ENCODE measurements at places on chromosomes 12 and 14. TPM values are rescaled to one million over a fixed set of nuclear protein-coding genes. Genes with fewer than 3 reads are reported as not detected.

- no peak overlapping the region for H3K4me3 ChIP-seq
- peaks cover 66% of the 10 kb centered on the region for H3K4me1 ChIP-seq
- H3K27me3 ChIP-seq: no peaks in the 10 kb centered on the region
- H3K27ac ChIP-seq: peak overlapping the region; percentile 73
Observed at GRCh38 chr12:54967461-54967860, 17.1 kb downstream of the TESPA1 start.

DNA sequence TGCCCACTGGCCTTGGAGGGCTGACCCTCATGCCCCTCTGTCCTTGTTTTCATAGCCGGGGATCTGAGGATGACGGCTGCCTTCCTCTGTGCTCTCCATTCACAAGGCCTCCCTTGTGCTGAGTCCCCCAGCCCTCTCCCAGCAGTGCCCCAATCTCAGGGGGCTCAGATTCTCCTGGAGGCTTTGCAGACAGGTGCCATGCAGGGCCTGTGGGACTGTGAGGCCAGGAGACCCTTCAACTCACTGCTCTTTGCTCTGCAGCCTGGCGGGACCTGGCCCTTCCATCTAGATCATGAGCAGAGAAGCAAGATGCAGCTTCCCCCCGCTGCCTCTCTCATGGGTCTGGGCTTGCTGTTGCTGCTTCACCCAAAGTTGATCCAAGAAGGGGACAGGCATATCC, 356.0 kb downstream of the BCL11B start:
- H3K4me1 ChIP-seq: peaks cover 26% of the 10 kb centered on the region
- H3K4me3 ChIP-seq: no peak overlapping the region
- no peak for DNase-seq
- no peaks in the 10 kb centered on the region for H3K36me3 ChIP-seq
- H3K27ac ChIP-seq: no peak overlapping the region

GRCh38 chr12:16482726-16483125, 123.2 kb downstream of the LMO3 start:
- H3K36me3 ChIP-seq: no peaks in the 10 kb centered on the region
- DNase-seq: no peak
- H3K27ac ChIP-seq: no peak overlapping the region
- no peaks in the 10 kb centered on the region for H3K27me3 ChIP-seq

GRCh38 chr12:105574056-105574715, 243.7 kb downstream of the C12orf75 start:
- no peaks in the 10 kb centered on the region for H3K4me1 ChIP-seq
- no peak overlapping the region for H3K4me3 ChIP-seq
- no peak overlapping the region for H3K27ac ChIP-seq
- no peaks in the 10 kb centered on the region for H3K36me3 ChIP-seq

DNA sequence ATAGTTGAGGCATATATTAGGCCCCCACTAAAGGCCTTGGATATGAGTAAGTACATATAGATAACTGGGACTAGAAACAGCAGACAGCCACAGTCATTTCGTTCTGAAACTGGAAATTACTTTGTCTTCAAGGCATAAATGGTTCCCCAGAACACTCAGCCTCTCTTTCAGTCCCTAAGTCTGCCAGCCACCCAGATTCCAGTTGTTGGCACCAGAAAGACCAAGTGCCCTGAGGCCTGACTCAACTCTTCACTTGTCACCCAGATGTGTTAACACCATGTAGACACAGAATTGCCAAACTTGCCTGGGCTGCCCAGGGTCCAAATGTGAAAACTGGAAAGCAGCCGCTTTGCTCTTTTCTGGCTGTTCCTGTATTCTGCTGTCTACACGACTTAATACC, 3.0 kb upstream of the LGALS3 start:
- H3K27me3 ChIP-seq: peaks cover 36% of the 10 kb centered on the region
- no peak overlapping the region for H3K27ac ChIP-seq
- H3K36me3 ChIP-seq: no peaks in the 10 kb centered on the region
- H3K4me1 ChIP-seq: peaks cover 8% of the 10 kb centered on the region
- no peak for DNase-seq

DNA sequence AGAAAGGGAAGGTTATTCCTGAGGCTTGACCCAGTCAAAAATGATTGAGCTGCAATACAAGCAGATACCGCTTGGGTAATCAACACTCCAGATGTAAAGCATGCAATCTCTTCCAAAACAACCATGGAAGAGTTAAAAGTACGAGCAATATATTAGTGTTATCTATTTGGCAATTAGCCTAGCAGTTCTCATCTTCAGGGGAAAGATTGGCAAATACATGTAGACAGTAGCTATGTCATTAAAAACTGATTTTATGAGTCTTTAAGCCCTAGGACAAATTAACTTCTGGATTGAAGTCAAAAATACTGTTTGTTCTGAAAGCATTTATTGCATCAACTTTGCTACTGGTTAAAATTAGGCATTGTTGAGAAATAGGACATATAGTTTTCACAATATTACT, 9.3 kb upstream of the GYS2 start:
- H3K27ac ChIP-seq: no peak overlapping the region
- no peak overlapping the region for H3K4me3 ChIP-seq
- no peak for DNase-seq
- peaks cover 11% of the 10 kb centered on the region for H3K36me3 ChIP-seq

DNA sequence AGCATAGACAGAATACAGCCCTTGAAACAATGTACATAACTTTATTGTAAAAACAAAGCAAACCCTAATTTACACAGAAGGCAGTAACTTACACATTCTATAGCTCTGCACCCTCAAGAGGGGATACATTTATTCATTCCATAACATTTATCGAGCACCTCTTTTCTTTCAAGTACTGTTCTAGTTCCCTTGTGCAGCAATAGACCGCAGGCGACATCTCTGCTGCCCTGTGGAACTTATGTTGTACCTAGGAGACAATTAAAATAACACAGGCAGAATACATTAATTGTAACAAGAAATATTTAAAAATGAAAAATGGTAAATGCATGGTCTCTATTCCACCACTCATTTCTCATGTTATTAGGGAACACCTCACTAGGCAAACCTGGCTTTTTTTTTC, 1.4 kb upstream of the ARHGDIB start:
- peak overlapping the region; percentile 97 for H3K27ac ChIP-seq
- H3K36me3 ChIP-seq: peaks cover 31% of the 10 kb centered on the region
- H3K4me3 ChIP-seq: peak overlapping the region; percentile 98

- peak overlapping the region; percentile 97 for H3K27ac ChIP-seq
- H3K27me3 ChIP-seq: no peaks in the 10 kb centered on the region
- peak; percentile 83 for DNase-seq
- peaks cover 49% of the 10 kb centered on the region for H3K4me1 ChIP-seq
Observed at GRCh38 chr12:57110104-57111030, 795 bp downstream of the STAT6 start.

GRCh38 chr12:88955531-88955930, 375.3 kb upstream of the KITLG start:
- peaks cover 3% of the 10 kb centered on the region for H3K27me3 ChIP-seq
- no peak overlapping the region for H3K4me3 ChIP-seq
- no peak overlapping the region for H3K27ac ChIP-seq
- H3K4me1 ChIP-seq: no peaks in the 10 kb centered on the region

DNA sequence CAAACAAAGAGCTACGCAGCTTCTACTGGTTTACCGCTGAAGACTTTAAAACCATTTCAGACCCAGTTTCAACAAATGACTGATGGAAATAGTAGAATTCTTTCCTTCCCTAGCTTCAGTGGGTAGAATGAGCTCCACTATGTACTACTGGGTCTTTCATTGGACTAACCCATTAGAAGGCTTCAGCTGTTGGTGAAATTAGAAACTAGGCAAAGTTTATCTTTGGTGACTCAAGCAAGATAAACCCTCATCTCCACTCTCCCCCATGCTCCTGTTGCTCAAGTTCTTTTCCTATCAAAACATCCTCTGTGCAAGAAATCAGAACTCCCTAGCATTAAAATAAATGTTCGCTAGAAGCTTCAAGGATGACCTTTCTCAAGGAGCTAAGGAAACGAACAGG, 159.2 kb downstream of the PAWR start:
- no peak overlapping the region for H3K27ac ChIP-seq
- H3K4me1 ChIP-seq: no peaks in the 10 kb centered on the region
- H3K4me3 ChIP-seq: no peak overlapping the region
- no peak for DNase-seq
- H3K36me3 ChIP-seq: no peaks in the 10 kb centered on the region

GRCh38 chr12:64476844-64477243, 24.9 kb downstream of the TBK1 start:
- H3K27me3 ChIP-seq: no peaks in the 10 kb centered on the region
- no peak overlapping the region for H3K4me3 ChIP-seq
- no peaks in the 10 kb centered on the region for H3K4me1 ChIP-seq
- H3K27ac ChIP-seq: no peak overlapping the region
- H3K36me3 ChIP-seq: peaks cover 44% of the 10 kb centered on the region

- no peaks in the 10 kb centered on the region for H3K27me3 ChIP-seq
- no peak overlapping the region for H3K27ac ChIP-seq
- H3K4me3 ChIP-seq: no peak overlapping the region
- no peak for DNase-seq
Observed at GRCh38 chr12:56208006-56208405, 13.7 kb downstream of the RNF41 start.

DNA sequence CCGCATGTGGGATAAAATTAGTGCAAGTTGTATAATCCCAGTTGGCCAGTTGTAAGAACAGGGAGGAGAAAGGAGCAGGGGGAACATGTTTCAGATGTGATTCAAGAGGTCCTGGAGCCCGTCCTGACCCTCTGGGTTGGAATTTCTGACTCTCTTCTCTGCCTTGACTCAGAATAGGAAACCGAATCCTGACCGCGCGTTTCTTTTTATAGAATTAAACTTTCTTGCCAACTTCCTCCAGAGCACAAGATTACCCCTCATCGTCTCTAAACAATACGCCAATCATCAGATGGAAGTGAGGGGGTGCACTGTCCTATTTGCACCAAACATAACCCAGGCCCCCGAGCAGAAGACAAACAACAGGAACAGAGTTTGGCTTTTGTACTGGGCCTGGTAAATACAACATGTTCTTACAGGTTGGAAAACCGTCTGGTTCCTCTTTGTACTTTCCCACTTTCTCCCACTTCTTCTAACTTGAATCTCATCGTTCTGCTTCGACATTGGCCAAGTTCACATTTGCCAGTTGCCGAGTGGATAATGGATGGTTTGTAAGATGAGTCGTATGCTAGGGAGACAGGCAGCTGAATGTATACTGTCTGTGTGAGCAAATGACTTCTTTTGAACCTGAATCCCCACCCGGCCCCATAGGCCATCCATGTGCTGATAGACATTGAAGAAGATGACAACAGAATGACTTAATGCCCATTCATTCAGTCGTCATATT, 42.6 kb upstream of the MED13L start:
- peak; percentile 56 for DNase-seq
- peak overlapping the region; percentile 74 for H3K4me3 ChIP-seq
- H3K27ac ChIP-seq: peak overlapping the region; percentile 98

GRCh38 chr14:101559624-101560533, 1.4 kb upstream of the DIO3 start:
- H3K36me3 ChIP-seq: peaks cover 7% of the 10 kb centered on the region
- H3K27me3 ChIP-seq: peaks cover 57% of the 10 kb centered on the region
- peaks cover 5% of the 10 kb centered on the region for H3K4me1 ChIP-seq

GRCh38 chr14:97350894-97351731, 553.9 kb downstream of the VRK1 start:
- H3K27me3 ChIP-seq: no peaks in the 10 kb centered on the region
- H3K4me3 ChIP-seq: no peak overlapping the region
- H3K4me1 ChIP-seq: peaks cover 2% of the 10 kb centered on the region
- DNase-seq: no peak

- no peaks in the 10 kb centered on the region for H3K36me3 ChIP-seq
- H3K4me1 ChIP-seq: peaks cover 6% of the 10 kb centered on the region
- no peak for DNase-seq
- peaks cover 9% of the 10 kb centered on the region for H3K27me3 ChIP-seq
Observed at GRCh38 chr14:56412468-56413434, 166.8 kb upstream of the TMEM260 start.

DNA sequence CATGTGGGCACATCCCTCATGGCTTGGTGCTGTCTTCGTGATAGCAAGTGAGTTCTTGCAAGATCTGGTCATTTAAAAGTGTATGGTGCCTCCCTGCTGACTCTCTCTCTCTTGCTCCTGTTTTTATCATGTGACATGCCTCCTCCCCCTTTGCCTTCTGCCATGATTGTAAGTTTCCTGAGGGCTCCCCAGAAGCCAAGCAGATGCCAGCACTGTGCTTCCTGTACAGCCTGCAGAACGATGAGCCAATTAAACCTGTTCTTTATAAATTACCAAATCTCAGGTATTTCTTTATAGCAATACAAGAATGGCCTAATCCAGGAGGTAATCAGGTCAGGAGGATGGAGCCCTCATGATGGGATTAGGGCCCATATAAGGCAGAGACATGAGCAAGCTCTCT, 116.3 kb downstream of the DPF3 start:
- peaks cover 3% of the 10 kb centered on the region for H3K36me3 ChIP-seq
- no peaks in the 10 kb centered on the region for H3K27me3 ChIP-seq
- DNase-seq: no peak

DNA sequence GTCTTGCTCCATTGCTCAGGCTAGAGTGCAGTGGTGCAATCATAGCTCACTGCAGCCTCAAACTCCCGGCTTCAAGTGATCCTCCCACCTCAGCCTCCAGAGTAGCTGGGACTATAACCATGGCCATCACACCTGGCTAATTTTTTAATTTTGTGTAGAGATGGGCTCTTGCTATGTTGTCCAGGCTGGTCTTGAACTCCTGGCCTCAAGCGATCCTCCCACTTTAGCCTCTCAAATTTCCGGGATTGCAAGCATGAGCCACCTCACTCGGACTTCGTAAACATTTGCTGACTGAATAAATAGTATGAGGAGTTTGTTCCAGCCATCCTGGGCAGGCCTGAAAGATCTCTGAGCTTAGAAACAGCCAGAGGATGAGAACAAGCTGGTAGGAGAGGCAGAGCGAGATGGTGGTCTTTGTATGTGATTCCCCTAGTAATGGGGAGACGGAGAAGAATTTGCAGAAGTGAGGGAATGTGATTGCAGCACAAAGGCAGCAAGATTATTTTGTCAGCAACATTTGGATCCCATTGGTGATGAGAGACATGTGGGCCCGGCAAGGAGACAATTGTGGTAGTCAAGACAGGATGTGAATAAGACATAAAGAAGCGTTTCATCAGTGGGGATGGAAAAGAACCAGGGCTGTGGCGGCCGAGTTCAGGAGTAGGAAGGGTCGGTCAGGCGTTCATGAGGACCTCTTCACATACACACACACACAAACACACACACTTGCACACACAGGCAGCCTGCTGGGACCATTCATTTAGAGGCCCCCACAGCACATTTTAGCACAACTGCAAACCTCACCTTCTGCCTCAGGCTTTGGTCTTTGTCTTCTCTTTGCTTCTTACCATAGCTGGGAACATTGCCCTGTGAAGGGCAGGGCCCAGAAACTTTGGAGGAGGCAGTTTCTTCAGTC, 155.5 kb downstream of the ZFP36L1 start:
- no peak overlapping the region for H3K27ac ChIP-seq
- no peak for DNase-seq
- H3K27me3 ChIP-seq: no peaks in the 10 kb centered on the region

The CMA1 gene
- total RNA-seq: 0.50 TPM

The SLC6A15 gene
- 0.14 TPM for total RNA-seq

The SERPINA6 gene
- total RNA-seq: not detected

The DDX24 gene
- 332 TPM for total RNA-seq

The CELA1 gene
- not detected for total RNA-seq

The ITGB7 gene
- total RNA-seq: 105 TPM

The CLEC12A gene
- total RNA-seq: 0.14 TPM

The AICDA gene
- total RNA-seq: not detected

The KLRK1 gene
- total RNA-seq: 112 TPM

The CEBPE gene
- 0.68 TPM for total RNA-seq

The NCKAP5L gene
- total RNA-seq: 7.9 TPM

The TAS2R20 gene
- total RNA-seq: 0.21 TPM

The TMEM119 gene
- total RNA-seq: not detected

The SLC6A12 gene
- total RNA-seq: not detected

Measured in activated naive CD8-positive, alpha-beta T cell treated with anti-CD3 and anti-CD28 coated beads for 36 hours (primary cell).